Activated T-cell treated with anti-CD3 and anti-CD28 coated beads, Interleukin-2, amount 50 U/mL, for 72 hours (primary cell): ENCODE measurements at places on chromosomes 1 and 21. TPM values are rescaled to one million over a fixed set of nuclear protein-coding genes. Genes with fewer than 3 reads are reported as not detected.

The TDRD5 gene
- not detected for total RNA-seq

The PRRX1 gene
- total RNA-seq, result not detected

The ARMH1 gene
- 123 TPM for total RNA-seq

The KCNJ9 gene
- not detected for total RNA-seq

The SLC6A17 gene
- 0.31 TPM for total RNA-seq

The PEAR1 gene
- total RNA-seq, result 0.07 TPM

The RNF223 gene
- total RNA-seq, result not detected

The RGS8 gene
- total RNA-seq, result not detected

The C1orf74 gene
- total RNA-seq, result 2.8 TPM

The KIAA0319L gene
- 60.9 TPM for total RNA-seq

The FCRL4 gene
- not detected for total RNA-seq

The BCL2L15 gene
- total RNA-seq, result 1.3 TPM

The THEM5 gene
- total RNA-seq, result not detected

The RNASEL gene
- total RNA-seq, result 3.6 TPM

The FAAH gene
- total RNA-seq, result 5.1 TPM

The CD34 gene
- 0.09 TPM for total RNA-seq

The ZNF683 gene
- not detected for total RNA-seq

The CD53 gene
- 170 TPM for total RNA-seq

The CYP4X1 gene
- not detected for total RNA-seq

The SZT2 gene
- 51.4 TPM for total RNA-seq

The SERINC2 gene
- 0.31 TPM for total RNA-seq

The FCGR1A gene
- not detected for total RNA-seq

The ZBTB8B gene
- not detected for total RNA-seq
